NCI-H524 (cell line): ENCODE measurements at places on chromosomes 3 and 15.
A peak's percentile ranks its signal among the peaks of the same experiment; 100 is the strongest.

DNA sequence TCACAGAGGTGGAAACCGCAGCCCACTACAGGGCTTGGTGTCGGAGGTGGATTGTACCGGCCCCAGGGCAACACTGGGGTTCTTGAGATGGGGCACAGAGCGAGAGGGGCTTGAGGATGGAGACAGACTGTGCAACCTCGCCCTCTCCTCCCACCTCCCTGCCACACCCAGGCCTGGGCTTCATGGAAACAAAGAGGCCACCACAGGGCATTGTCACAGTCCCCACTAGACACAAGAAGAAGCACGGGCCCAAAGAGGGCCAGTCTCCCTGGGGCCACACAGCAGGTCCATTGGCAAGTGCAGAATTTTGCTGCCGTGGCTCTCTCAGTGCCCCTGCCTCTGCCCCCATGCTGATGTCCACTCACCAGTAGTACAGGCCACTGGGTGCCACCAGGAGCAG, 4.1 kb upstream of the CALML4 start:
- no peak for DNase-seq

DNA sequence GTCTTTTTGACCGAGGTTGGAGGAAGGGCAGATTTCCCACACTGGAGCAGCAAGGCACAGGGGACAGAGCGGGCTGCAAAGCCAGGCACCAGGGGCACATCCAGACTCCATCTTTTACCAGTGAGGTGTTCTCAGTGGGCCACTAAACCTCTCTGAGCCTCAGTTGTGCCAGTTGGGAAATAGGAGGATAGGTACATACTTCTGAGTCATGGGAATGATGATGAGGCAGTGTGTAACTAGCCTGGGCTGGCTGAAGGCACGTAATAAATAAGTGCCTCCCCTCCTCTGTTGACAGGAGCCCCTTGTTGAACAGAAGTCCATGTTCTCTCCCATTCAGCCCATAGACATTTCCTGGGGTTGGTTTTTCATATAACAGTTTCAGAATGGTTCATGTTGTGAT, 48.7 kb downstream of the GPD1L start:
- no peak for DNase-seq

DNA sequence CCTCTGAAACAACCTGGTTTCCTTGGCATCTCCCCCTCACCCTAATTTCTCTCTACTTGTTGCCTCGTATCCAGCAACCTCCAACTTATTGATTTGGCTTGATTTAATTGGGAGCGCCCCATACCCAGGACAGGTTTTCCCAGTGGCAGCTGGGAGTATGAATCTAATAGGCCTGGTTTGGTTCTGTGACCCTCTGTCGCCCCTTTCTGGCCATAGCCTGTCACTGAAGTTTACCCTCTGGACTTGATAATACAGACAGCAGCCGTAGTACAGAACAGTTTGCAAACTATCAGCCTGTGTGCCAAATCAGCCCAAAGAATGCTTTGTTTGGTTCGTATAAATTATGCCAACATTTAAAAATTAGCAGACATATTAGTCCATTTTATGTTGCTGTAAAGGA, 525.1 kb upstream of the GOLIM4 start:
- peak; percentile 67 for DNase-seq

DNA sequence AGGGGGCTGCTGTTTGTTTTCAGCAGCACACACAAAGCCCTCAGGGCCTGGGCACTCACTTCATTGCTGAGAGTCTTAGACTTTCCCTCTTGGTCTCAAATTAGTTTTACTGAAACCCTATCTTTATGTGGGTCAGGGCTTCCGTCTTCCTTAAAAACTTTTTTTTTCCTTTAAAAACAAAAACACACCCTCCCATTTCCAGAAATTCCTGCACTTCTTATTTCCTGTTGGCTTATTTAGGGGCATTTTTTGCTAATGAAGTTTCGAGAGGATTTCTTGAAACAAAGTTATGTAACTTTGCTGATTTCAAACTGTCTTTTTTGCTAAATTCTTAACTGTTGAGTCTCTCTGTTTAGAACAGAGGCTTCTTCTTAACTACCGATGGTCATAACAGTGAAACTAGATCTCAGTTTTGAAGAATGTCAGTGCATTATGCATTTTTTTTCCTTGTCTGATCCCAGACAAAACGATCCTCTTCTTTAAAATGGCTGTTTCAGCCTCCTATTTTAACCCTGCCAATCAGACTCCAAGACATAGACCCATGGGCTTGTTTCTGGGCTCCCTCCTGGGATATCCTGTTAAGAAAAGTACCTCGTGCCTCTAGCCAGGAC, 23.3 kb downstream of the ANAPC13 start:
- DNase-seq = no peak

- no peak for DNase-seq
Observed at GRCh38 chr15:83046558-83047127, 20.4 kb downstream of the BTBD1 start.
